Substantia nigra (tissue), 51 donors: ENCODE measurements at places on chromosomes 11 and 22.

GRCh38 chr11:91921974-91922373 is 302.6 kb upstream of the FAT3 start:
- DNase-seq: no peak

DNA sequence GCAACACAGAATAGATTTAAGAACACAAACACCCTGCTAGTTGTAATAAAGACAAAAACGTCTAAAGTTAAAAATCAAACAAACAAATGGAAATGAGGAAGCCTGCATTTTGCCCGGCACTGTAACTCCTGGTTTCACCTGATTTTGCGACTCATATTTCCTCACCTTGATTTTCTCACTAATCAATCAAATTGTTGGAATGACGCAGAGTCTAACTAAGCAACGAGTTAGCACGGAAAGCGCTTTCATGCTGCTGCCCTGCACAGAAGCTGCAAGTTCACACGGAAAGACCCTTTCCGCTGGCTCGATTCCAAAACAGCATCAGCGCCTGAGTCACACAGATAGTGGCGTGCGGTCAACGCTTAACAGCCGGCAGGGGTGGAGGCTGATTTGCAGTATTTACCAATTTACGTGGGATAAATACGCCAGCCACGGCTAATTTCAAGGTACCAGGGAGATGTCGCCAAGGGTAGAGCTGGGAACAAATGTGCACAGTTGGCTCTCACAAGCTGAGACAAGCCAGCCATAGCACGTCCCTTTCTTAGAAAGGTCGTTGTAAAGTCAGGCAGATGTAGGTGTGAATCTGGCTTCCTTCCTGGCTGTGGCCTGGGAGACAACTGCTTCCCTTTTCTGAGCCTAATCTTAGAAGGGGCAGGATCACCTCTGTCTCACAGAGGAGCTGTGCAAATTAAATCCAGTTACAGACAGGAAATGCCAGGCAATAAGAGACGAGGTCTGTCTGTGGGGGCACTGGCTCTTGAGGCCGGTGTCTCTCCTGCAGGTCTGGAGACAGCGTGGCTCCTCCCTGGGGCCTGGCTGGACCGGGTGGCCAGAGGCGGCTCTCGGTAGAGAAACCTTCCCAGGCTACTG is 76.9 kb upstream of the TTLL12 start:
- DNase-seq: no peak

DNA sequence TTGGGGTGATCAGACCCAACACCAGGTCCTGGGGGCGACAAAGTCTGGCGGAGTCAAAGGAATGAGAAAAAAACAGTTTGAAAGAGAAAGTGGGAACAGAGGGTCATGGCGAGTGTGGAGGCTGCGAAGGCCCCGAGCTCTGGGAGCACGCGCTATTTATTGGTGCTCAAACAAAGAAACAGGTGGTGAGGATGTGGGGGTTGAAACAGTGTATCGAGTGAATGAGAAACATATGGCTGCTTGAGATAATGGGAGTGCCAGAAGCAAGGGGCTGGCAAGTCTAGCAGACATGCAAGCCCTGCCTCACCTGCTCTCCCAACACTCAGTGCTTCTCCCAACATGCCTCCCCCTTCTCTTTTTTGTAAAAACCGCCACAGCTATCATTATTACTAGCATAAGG is 7.8 kb upstream of the DUSP18 start:
- DNase-seq: no peak

DNA sequence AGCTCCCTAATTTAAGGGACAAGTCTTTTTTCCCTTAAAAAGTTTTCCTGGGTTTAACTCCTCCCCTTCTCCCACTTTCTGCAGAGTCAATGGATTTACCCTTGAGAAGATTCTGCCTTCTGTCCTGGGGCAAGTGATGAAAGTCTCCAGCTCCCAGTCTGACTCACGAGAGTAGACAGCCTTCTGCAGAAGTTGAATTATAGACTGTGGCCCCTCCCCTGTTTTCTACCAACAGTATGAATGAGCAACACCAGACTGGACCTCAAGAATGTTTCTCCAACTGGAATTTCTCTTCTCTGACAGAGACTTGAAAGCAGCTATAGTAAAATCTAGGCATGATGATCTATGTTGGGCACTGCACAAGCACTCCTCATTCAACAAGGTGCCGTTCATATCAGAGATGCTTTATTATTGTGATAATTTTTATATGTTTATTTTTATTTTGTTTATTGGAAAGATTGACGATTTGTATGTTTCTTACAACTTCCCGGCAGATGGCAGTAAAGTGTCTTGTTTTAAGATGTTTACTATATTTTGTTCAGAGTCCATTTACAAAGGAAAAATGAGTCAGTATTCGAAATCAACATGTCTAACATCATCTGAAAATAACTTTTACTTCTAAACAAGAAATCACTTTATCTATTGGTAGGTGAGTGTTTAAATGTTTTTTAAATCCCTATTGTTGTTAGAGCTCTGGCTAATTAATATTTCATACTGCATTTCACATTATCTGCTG is 56.6 kb downstream of the LMO2 start:
- no peak for DNase-seq

DNA sequence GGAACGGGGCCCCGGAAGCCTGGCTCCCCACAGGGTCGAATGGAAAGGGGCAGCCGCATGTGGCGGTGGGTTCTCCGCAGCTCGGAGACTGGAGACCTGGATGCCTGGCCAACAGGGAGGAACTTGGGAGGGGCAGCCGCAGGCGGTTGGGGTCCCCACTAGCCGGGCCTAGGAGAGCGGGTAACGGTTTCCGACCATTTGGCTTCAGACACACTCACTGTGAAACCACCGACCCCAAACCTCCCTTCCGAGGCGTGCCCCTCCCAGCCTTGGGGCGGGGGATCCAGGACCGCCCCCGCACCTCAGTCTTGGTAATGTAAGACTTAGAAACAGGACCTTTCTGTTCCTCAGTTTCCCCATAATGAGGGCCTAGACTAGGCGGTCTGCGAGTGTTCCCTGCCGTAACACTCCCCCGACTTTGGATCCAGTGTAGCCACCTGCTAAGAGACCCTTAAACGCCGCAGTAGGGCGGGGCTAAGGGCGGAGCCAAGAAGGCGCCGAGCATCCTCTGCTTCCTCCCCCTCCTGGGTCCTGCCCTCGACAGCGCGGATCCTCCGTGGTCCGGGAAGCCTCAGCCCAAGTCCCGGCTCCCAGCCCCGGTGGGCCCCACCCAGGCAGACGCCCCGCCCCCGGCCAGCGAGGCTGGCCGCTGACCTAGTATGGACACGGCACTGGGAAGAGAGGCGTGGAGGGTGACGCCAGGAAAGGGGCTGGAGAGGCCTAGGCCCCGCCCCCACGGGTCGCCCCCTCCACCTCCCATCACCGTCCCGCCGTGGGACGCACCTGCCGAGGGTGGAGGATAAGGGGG is 1.8 kb upstream of the RASGRP2 start:
- DNase-seq: no peak

DNA sequence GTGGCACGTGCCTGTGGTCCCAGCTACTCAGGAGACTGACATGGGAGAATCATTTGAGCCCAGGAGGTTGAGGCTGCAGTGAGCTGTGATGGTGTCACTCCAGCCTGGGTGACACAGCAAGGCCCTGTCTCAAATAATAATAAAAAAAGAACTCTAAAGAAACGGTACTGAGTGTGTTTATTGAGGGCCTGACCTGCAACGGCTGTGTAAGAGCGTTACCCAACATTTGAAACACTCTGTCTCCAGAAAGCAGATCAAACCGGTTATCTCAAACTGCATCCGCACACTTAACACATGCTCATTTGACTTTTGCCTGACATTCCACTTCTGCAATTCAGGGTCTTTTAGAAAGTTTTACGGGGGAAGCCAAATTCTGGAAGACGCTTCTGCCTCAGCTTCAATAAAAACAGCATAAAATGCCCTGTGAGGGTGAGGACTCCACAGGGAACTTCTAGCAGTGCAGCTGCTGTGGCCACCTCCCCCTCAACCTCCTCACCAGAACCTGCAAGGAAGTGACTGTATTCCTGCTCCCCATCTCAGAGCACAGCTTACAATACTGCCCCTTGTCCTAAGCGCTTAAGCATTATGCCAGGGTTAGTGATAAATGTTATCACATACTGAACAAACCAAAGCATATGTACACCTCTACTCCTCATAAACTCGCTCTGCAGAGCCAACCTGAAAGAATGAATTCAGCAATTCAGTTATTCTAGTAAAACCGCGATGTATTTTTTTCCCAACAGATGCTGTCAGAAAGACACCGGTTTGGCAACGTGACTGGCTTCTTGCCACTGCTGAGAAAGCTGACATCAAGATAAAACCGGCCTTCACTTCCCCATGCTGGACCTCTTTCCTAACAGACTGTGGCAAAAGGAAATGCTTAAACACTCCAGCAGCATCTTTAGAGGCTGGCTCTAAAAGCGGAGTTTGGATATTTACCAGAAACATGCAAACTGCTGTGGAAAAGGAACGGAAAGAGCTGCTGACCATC is 52.2 kb downstream of the PRDM10 start:
- peak; percentile 9 for DNase-seq

GRCh38 chr11:64745189-64745520 is 1.2 kb upstream of the RASGRP2 start:
- DNase-seq: peak; percentile 36

DNA sequence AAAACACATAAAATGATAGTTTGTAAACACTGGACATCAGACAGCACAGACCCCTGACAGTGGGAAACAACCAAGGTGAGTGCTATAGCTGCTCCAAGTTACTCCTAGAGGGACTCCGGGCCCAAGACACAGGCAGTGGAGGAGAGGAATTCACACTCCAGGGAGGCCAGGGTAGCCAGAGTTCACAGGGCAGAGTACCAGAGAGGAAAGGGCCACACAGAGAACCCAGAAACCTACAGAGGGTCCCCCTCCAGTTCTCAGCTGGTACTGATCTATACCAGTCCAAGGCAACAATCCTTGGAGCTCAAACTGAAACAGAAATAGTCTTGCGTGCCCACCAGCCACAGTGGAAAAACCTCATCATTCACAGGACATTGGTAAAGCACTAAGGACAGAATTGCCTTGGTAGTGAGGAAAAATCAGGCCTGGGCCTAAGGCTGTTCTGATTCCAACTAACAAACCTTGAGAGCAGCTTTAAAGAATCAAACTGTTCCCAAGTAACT is 7.6 kb downstream of the VPS37C start:
- DNase-seq: no peak

- no peak for DNase-seq
These were observed 17.1 kb downstream of the VWCE start for GRCh38 chr11:61278001-61278470.

- DNase-seq: no peak
These were observed 33.8 kb upstream of the APOA1 start for GRCh38 chr11:116871248-116871647.

- DNase-seq: peak; percentile 28
These were observed 141.2 kb upstream of the TIMP3 start for GRCh38 chr22:32660292-32660691.

DNA sequence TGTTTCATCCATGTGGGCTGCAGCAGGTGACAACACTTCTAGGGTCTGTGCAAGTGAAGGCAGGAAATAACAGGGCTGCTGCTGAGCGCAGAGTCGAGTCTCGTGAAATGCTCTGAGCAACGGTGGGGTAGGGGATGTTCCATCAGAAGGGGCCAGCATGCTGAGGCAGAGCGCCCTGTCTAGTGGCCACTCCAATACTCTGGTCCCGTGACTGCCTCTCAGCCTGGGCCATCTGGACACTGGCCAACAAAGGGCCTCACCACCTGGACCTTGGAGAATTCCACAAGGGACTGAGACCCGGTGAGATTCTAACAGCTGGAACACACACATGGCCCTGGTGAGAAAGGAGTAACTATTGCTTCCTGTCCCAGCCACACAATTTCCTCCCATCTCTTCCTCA is 375.7 kb downstream of the SHANK2 start:
- no peak for DNase-seq

- DNase-seq: no peak
These were observed 49.7 kb downstream of the ATG16L2 start for GRCh38 chr11:72863916-72864315.

- DNase-seq: no peak
These were observed 35.5 kb upstream of the SLC25A1 start for GRCh38 chr22:19214078-19214473.

DNA sequence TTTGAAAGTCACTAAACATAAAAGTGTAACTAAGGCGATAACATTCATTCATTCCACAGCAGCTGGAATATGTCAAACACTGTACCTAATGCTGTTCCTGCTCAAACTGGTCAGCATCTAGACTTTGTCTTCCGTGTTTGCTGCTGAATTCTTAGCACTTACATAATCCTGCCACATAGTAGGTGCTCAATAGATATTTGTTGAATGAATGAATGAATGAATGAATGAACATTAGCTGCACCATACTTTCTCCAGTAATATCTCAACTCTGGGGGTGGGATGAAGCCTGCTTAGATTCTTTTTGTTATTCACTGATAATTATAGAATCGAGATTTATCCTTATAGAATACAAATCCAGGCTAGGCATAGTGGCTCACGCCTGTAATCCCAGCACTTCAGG is 6.6 kb upstream of the RNF169 start:
- no peak for DNase-seq

GRCh38 chr11:94417386-94417987 is 16.3 kb upstream of the GPR83 start:
- no peak for DNase-seq

DNA sequence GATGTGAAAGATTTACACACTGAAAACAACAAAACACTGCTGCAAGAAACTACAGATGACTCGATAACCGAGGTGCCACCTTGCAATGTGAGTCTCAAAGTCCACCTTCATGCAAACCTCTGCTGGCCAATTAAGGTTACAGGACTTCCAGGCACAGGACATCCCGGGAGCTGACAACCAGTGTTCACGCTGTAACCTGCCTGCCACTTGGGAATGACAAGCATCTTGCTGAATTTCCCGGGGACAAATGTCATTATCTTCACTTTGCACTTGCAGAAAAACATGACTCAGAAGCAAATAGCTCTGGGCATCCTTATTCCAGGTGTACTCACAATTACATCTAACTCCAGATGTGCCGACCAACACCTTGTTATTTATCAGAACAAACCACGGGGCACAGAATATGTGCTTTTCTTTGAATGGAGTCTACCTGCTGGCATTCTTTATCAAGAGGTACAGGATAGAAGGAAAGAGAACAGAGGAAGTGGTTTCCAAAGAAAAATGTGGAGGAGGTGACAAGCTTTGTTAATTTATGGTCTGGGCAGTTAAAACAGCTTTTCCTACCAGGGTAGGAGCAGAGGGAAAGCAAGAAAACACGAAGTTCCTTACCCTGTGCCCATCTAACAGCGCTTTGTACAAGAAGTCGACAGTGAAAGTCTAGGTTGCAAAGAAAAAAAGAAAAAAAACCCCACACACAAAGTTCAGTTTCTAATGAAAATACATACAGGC is 72.3 kb downstream of the SHANK2 start:
- DNase-seq: no peak

DNA sequence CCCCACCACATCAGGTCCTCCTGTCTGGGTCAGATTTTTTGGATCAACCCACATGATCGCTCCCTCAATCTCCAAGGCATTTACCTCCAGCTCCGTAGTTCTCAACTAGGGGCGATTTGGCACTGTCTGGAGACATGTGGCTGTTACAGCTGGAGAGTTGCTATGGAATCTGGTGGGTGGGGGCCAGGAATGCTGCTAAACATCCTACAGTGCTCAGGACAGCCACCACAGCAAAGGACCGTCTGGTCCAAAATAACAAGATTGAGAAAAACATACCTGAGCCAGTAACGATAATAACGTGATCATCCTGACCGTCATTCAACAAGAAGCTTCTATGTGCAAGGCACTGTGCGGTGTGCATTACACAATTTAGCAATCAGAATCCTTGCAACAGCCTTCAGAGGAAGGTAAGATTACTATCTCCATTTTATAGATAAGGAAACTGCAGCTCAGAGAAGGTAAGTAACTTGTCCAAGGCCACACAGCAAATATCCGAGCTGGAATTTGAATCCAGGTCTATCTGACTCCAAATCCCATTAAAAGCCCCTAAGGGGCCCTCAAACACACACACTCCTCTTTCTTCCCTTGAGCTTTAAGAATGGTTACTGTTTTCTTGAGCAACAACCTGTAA is 14.3 kb upstream of the CRY2 start:
- DNase-seq: no peak
